ENCODE measurements at places on chromosomes 7 and 10.

- DNase-seq = no peak
These were observed 44.4 kb upstream of the DGKI start for GRCh38 chr7:137891016-137891655.

GRCh38 chr10:266974-267425 lies 131.7 kb downstream of the ZMYND11 start:
- DNase-seq = no peak

GRCh38 chr7:64300641-64301405 lies 12.9 kb upstream of the ZNF736 start:
- no peak for DNase-seq

DNA sequence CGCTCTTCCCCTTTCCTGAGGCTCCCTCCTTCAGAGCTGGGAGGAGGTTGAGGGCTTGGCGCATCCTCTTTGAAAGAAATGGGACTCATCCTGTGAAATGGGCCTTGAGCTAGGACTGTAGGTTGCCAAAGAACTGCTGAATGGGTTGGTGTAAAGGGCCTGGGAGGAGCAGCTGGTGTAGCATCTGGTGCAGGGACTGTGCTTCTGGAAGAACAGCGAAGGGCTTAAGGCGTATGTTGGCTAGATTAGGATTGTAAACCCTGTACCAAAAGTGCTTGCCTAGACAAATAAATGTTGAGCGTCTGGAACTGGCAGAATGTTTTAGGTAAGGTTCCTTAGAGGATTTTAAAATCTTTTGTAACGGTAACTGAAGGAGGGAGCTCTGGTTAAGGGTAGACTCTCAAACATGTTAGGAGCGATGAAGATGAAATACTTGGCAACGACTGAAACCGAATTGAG lies 563 bp downstream of the STAM start:
- DNase-seq = peak; percentile 10

DNA sequence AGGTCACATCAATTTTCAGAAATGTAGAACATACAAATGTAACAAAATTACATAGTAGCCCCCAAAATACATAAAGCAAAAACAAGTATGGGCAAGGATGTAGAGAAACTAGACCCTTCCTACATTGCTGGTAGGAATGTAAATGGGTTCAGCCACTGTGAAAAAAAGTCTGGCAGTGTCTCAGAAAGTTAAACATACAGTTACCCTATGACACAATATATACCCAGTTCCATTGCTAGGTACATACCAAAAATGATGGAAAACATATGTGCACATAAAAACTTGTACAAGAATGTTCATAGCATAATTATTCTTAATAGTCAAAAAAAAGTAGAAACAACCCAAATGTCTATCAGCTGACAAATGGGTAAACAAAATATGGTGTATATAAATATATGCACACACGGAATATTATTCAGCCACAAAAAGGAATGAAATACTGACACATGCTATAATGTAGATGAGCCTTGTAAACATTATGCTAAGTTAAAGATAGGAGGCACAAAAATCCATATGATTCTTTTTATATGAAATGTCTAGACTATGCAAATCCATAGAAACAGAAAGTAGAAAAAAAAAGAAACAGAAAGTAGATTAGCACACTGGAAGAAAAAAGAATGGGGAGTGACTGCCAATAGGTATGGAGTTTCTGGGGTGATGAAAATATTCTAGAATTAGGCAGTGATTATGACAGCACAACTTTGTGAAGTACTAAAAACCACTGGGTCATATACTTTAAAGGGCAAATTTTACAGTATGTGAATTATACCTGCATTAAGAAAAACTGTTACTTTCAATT lies 13.5 kb downstream of the HERPUD2 start:
- DNase-seq = no peak

DNA sequence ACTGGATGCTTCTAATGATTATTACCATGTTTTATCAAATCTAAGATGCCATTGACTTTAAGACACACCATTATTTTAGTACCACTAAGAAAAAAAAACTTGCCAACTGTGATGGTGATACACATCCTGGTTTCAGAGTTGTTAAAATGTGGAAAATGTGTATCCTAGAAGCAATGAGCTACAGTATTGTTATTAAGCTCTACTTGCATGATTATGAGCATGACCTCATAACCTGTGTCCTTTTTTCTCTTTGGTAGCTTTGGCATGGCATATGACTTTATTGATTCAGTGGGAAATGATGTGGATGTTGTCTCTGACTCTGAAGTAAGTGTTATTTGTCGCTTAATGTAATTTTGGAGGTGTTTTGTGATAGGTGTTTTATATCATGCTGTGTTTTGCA lies 3.3 kb downstream of the EDRF1 start:
- DNase-seq = no peak

DNA sequence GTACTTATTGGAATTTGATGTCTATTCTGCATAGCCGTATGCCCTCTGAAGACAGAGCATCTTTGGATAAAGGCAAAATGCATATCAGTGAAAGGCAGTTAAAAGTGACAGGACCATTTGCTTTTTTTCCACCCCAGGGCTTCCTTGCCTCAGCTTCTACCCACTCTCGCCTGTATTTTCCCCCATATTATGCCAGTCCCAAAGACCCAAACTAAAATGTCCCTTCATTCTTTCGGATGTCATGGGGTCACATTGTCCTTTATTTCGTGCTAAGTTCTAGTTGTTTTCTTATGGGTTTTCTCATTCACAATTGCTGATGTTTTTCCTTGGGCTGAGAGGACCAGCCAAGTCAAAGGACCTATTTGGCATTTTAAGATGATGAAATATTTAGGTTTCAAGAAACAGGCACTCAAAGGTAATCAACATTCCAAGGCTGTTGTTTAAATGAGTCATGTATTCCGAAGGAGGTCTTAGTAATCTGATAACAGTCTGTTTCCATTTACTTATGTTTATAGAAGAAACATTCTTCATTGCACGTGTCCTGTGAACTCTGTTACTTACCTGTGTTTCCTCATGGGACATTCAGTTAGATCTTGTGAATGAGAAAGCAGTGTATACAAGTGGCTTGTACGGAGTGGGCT lies 74.1 kb downstream of the DNAH11 start:
- DNase-seq = no peak

- DNase-seq = no peak
These were observed 6.9 kb downstream of the CDHR1 start for GRCh38 chr10:84201244-84201606.

DNA sequence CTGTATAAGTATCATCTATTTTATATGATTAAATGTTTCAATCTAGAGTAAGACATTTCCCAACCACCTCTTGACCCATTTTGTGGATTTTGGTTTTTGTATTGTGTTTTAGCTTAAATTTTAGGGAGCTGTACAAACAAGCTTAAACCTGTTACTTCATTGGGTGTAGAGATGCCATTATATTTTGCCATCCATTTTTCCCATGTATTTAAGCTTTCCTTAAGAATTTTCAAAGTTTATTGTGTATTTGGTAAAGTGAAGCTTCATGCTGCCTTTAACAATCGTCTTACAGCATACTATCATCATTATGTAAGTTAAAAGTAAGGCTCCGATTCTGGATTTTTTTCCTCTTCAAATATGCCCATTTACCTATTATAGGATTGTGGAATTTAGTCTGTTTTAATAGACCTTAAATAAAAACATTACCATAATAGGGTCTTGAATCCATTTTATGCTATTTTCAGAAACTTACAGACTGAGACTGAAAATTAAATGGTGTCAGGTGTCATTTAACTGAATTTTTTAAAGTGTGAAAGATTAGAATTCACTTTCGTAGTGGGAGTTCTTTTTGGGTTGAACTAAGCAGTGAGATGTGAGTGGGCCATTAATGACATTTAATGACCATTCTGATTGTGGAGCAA lies 2.2 kb downstream of the KMT2E start:
- DNase-seq = no peak

DNA sequence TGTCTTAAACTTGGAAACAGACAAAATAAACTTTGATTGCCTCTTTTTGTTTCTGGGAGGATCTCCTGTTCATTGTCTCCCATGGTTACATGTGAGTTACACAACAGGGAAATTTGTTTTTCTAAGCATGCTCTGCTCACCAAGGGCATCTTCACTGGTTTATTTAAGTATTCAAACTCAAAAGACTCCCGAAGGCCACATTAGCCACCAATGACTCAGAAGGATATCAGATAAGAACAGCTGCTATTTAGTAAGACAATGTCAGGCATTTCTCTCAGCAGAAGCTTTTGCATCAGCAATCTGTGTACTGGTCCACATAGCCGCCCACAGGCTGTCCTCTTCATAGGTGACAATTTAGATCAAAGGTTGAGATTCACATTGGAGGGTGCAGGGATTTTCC lies 19.3 kb downstream of the OR6B1 start:
- no peak for DNase-seq

DNA sequence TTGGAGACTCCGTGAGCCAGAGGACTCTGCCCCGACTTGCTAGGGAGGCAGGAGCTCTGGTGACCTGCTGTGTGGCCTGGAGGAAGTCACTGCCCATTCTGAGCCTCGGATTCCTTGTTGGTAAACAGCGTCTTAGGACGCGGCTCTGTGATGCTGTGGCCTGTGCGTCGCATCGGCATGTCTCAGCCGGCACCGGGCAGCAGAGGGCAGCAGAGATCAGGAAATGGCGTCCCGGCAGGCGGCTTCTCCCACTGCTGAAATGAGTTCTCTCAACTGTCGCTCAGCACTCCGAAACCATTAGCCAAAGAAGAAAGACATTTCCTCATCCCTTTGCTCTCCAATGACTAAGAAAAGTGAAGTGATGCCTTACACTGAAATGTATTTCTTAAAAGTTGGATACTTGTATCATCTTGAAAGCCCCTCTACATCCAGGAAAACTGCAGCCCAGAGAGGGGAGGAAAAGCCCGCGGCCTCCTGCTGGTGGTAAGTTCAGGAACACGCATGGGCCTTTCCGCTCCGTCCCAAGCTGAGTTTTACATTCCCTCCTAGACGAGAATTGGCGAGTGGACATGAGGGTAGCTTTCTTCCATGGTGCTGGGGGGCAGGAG lies 91.7 kb downstream of the WDR11 start:
- DNase-seq = peak; percentile 65

DNA sequence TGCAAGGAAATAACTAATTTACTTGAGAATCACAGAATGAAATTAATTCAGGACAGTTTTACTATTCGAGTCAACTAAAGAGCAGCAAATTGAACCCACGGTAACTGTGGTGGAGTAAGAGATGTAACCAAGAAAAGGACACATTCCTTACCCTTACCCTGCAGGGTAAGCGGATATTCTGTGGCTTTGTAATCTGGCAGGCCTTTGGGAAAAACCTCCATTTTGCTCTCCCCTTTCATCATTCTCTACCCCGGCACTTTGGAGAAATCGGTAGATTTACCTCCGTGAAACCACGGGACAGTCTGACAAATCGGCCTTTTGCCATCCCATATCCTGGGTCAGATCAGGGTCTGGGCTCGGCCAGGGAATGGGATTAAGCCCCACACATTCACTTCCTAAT lies 18.4 kb downstream of the RCC1L start:
- no peak for DNase-seq

- DNase-seq = no peak
These were observed 160.1 kb downstream of the NEURL1 start for GRCh38 chr10:103653581-103654037.

DNA sequence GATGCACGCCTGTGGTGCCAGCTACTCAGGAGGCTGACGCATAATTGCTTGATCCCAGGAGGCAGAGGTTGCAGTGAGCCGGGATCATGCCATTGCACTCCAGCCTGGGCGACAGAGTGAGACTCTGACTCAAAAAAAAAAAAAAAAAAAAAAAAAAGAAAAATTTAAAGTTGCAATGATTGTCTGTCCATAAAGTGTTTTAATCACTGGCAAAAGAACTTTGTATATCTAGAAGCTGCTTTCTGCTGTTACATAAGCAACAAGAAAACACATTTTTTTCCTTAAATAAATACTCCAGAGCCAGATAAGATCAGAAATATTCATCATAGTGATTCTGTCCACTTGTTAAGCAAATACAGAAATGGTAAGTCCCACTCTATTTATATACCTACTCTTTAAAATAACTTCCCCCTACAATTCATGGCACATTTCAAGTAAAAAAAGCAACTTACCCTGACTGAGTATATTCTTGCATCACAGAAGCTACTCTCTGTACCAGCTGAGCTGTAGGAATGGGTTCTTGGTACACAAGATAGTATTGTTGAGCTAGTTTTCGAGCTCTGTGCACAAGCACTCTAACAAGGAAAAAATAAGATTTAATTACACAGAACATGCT lies 7.6 kb downstream of the PSMA2 start:
- DNase-seq = no peak

- no peak for DNase-seq
These were observed 122.7 kb upstream of the TMEM229A start for GRCh38 chr7:124155432-124156022.
